ENCODE measurements at places on chromosomes 13 and 19. TPM values are rescaled to one million over a fixed set of nuclear protein-coding genes. Genes with fewer than 3 reads are reported as not detected.

The ZNF507 gene
- total RNA-seq, result 13.7 TPM

The ZNF761 gene
- 2.9 TPM for total RNA-seq

The ZNF709 gene
- total RNA-seq, result 1.4 TPM

The GDF15 gene
- 0.54 TPM for total RNA-seq

The ZNF283 gene
- total RNA-seq, result 9.0 TPM

All from Right ventricle myocardium superior (tissue), 1 donor.